ENCODE measurements at places on chromosomes 5 and 9. TPM values are rescaled to one million over a fixed set of nuclear protein-coding genes. Genes with fewer than 3 reads are reported as not detected.

Gene KCNN2
- not detected for total RNA-seq

Gene KCNIP1
- not detected for total RNA-seq

Gene RNF38
- 35.8 TPM for total RNA-seq

Gene SLC6A19
- not detected for total RNA-seq

Gene NDFIP1
- 92.3 TPM for total RNA-seq

Gene IFNA21
- not detected for total RNA-seq

Gene BARHL1
- not detected for total RNA-seq

Gene SPINK6
- not detected for total RNA-seq

Gene LCP2
- 194 TPM for total RNA-seq

Gene PCDHGB4
- not detected for total RNA-seq

Gene EPB41L4A
- 0.27 TPM for total RNA-seq

Gene STPG3
- total RNA-seq: not detected

Gene CARTPT
- not detected for total RNA-seq

Gene SPOCK1
- not detected for total RNA-seq

Gene FAM81B
- total RNA-seq: not detected

Gene KCTD16
- total RNA-seq: 1.4 TPM

Gene ACTBL2
- total RNA-seq: not detected

Gene GPR151
- total RNA-seq: not detected

Gene ADCY2
- not detected for total RNA-seq

Gene AJM1
- total RNA-seq: 3.7 TPM

Gene SLC25A46
- 28.1 TPM for total RNA-seq

Gene PCDHGB3
- total RNA-seq: 0.14 TPM

Gene CAVIN4
- total RNA-seq: 0.21 TPM

Gene RANBP3L
- total RNA-seq: not detected

Gene TXNDC8
- total RNA-seq: not detected

Gene TOR4A
- total RNA-seq: 2.6 TPM

Gene ANXA1
- total RNA-seq: 63.1 TPM

Gene CBY3
- total RNA-seq: not detected

Gene PCDHB3
- not detected for total RNA-seq

All from activated naive CD4-positive, alpha-beta T cell treated with anti-CD3 and anti-CD28 coated beads, Interleukin-2, amount 50 U/mL, for 72 hours (primary cell).